Right hindlimb (tissue), 1 donor: ENCODE measurements at places on chromosomes 11 and 22.

- no peak for DNase-seq
These were observed 18.4 kb upstream of the RAPSN start for GRCh38 chr11:47467357-47467756.

- DNase-seq, result no peak
These were observed 11.8 kb upstream of the BCR start for GRCh38 chr22:23168391-23169042.

GRCh38 chr22:48896766-48897644 is 930.7 kb downstream of the BRD1 start:
- DNase-seq, result no peak

DNA sequence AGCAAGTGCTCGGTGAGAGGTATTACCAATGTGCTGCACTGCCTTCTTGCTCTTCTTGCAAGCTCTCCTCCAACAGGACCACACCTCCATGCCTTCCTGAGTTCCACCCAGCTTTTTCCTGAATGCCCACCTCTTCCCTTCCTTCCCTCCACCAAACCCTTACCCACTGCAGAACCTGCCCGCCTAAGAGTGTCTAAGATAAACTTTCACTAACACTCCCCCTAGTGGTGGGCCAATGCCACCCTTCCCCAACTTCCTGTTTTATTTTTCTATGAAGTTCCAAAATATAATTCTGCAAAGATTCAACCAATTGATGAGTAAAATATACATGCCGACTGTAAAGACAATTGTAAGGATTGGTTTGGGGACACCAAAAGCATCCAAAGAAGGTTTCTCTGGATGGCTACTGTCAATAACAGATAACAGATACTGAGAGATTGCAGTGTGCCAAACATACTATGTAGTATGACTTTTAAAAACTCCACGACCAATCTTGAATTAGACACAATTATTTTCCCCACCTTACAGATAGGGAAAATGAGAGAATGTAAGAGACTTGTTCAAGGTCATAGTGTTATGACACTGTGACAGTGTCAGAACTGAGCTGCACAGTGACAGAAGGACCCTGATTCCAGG is 38.6 kb upstream of the BMAL1 start:
- DNase-seq, result no peak

DNA sequence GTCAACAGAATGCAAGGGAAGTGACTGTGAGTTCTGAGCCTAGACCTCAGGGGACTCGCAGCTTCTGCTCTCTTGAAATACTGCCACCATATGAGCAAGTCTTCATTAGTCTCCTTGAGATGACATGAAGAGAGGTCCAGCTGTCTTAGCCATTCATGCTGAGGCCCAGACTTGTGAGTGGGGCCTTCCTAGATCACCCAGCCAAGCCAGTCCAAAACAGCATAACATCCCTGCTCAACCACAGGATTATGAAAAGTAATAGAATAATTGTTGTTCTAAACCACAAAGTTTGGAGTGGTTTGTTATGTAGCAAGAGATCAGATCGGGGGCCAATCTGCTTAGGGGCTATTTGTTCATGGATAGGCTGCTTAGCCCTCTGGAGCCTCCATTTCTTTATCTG is 54.9 kb upstream of the HTATIP2 start:
- DNase-seq, result no peak

DNA sequence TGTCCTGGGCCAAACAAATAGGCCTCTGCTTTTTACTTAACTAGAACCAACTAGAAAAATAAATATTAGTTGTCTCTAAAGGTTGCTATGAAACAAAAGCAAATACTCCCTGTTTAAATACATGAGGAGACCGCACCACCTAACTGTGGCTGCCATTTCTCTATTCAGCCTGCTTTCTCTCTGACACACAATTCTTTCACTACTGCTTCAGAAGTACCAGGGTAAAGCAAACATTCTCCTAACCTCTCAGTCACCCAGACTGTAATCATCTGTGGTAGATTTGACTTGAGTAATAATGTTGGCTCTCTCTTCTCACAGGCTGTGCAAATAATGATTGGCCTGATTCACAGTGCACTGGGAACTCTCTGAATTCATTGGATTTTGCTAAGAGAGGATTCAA is 41.0 kb upstream of the MS4A8 start:
- DNase-seq, result no peak

DNA sequence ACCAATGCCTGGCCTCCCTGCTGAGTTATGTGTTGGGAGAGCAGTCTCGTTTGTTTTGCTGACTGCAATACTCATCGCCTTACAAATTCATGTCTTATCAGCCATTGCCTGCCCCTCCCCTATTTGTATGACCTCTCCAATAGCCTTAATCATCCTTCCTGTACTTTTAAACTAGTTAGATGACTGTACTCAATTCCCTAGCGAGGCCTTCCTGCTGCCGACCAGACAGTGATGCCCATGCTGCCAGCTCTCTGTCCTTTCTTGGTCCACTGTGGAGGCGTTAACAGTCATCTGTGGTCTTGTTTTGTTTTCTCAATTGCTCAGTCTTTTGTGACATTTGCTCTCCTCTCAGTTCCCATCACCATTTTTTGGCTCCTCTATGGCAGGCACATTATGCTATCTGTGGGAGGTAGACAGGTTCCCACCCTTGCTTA is 20.3 kb upstream of the YPEL1 start:
- DNase-seq, result no peak

DNA sequence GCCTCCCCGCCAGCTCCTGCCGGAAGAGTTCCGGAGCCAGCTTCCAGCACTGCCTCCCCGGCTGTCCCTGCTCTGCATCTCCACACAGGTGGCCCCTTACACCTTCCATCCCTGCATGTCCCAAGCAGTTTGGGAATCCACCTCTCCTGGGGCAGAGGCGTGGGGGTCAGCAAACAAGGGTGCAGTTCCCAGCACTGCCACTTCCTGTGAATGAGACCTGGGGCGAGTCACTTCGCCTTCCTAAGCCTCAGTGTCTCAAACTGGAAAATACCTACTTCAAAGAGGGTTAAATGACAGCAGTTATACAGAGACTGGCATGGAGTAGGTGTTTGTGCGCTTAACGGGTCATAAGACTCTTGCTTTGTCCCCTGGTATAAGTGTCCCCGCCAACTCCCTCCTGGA is 5.2 kb downstream of the CYTH4 start:
- DNase-seq, result no peak

DNA sequence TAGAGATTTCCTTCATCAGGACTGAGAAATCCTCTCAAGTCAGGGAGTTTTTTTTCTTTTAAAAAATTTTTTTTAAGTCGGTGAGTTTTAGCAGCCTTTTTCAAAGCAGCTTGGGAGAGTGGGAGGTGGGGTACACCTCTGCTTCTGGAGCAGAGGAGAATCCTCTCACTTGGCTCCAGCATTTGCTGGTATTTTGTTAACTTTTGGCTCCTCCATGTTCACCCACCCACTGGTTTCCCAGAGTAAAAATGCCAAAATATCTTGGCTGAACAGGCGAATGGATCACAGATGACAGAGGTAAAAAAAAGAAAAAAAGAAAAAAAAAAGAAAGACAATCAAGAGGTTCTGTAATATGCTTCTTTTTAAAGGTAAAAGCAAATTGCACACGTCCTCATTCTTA is 68.0 kb downstream of the GAB2 start:
- DNase-seq, result peak; percentile 52

DNA sequence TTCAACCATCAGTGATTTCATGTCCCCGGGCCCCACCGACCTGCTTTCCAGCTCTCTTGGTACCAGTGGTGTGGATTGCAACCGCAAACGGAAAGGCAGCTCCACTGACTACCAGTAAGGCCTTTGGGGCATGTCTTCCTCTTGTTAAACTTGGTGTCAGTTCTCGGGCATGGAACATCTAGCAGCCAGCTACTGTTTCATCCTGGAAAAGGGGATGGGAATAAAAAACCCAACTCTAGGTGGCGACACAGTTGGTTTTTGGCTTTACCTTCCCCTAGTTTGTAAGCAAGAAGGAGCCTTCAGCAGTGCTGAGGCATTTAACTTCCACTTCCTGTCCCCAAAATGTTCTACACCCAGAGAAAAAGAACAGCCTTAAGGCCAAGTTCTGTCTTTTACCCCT is 76.7 kb downstream of the BMAL1 start:
- no peak for DNase-seq

- peak; percentile 84 for DNase-seq
These were observed 114.1 kb downstream of the MICAL2 start for GRCh38 chr11:12224537-12224893.

- peak; percentile 28 for DNase-seq
These were observed 87.1 kb upstream of the SHANK2 start for GRCh38 chr11:71339396-71339881.
